ENCODE measurements at places on chromosomes 6 and 20.
A peak's percentile ranks its signal among the peaks of the same experiment; 100 is the strongest.

DNA sequence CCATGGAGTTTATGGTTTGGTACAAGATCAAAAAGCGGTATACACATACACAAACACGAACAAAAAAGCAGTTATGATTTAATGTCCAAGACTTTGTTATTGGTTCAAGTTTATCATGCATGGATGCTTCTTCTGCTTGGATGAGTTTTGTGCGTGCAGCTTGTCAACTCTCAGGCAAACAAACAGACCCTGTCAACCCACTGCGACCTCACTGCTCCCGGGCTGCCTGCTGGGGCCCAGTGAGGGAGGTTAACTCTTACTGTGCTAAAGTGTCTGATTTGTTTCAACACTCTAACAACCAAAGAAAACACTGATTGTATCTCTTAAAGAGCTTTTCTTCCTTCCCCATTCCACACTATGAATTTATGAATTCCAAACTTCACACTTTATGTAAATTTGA, 26.8 kb upstream of the DDR1 start:
- DNase-seq, result no peak

DNA sequence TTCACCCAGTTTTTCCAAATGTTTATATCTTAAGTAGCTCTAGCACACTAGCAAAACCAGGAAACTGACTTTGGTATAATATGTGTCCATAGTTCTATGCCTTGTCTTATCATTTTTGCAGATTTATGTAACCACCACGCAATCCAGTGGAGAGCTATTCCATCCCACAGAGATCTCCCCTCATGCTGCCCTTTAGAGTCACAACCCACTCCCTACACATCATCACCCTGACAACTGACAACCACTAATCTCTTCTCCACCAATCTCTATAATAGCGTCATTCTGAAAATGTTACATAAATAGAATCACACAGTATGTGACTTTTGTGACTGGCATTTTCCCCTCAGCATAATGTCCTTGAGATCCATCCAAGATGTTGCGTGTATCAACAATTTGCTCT, 29.1 kb downstream of the HLA-DRB5 start:
- no peak for DNase-seq

- DNase-seq, result no peak
Measured at GRCh38 chr6:77686931-77687330, 34.1 kb downstream of the MEI4 start.

GRCh38 chr6:53961679-53962370, 149.4 kb upstream of the MLIP start:
- DNase-seq, result no peak

- no peak for DNase-seq
Measured at GRCh38 chr20:44138867-44139266, 48.1 kb downstream of the JPH2 start.

DNA sequence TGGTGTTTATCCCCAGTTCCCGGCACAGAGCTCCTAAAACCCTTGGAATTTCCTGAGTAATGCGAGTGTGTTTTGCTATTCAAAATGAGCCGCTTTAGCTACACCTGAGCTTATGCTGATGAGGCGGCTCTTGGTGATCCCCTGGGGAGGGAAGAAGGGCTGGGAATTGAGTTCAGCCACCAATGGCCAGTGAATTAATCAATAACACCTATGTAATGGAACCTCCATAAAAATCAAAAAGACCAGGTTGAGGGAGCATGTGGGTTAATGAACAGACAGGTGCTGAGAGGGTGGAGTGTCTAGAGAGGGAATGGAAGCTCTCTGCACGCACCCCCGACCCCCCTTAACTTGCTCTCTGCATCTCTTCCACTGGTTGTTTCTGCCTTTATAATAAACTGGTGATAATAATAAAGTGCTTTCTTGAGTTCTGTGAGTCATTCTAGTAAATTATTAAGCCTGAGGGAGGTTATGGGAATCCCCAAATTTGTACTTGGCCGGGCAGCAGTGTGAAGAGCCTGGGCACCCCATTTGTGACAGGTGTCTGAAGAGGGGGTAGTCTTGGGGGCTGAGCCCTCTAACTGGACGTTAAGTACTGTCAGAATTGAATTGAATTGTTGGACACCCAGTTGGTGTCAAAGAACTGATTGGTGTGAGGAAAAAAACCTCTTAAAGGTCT, 24.6 kb upstream of the SERPINB1 start:
- no peak for DNase-seq

- no peak for DNase-seq
Measured at GRCh38 chr20:63311186-63311832, 18.3 kb downstream of the COL20A1 start.

DNA sequence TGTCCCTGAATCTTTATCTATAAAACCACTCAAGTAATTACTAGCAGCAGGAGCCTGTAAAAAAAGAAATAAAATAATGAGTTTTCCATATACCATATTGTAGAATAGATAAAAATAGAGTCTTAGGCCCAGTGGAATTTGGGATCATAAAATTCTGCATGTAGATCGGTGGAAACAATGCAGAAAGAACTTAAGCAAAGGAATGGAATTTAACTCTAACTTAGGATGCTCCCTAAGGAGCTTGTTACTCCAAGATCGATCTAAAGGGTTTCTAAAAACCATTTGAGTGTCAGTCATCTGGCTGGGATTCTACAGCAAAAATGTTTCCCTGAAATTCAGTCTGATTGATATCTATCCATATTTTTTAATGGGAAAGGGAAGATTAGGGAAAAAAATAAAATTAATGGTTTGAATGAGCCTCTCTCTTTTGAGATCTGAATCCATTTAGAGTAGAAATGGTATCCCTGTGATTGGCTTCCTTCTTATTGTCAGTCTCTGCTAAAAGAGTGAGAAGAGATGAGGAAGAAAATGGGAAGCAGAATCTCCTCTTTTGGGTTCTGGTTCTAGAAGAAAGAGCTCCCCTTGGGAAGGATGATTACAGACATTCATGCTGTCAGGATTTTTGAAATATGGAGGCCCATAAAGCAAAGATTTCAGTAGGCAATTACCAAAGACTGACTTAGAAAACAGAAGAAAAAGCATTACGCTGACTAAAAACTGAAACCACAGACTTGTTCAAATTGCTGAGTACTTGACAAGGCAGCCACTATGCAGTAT, 564.3 kb upstream of the MARCKS start:
- DNase-seq, result no peak

- DNase-seq, result no peak
Measured at GRCh38 chr6:170355661-170356060, 49.1 kb downstream of the FAM120B start.

DNA sequence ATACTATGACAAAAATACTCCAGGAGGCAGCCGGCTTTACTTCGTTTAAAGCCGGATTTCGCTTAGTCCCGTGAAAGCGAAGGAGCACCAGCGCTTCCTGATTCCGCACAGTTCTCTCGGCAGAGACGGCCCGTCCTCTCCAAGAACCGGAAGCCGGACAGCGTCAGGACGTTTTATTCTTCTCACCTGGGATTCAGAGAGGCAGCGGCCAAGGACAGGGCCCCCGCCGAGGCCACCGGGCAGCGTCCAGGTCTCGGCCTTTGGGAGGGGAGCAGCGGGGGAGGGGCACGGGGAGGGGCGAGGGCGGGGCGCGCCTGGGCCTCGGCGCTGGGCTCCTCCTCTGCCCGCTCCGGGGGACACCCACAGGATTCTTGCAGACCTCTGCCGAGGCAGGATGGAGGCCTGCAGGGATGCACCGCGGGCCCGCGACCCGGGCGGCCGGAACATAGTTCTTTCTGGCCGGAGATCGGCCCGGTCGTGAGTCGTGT, 2.8 kb upstream of the DIDO1 start:
- no peak for DNase-seq

DNA sequence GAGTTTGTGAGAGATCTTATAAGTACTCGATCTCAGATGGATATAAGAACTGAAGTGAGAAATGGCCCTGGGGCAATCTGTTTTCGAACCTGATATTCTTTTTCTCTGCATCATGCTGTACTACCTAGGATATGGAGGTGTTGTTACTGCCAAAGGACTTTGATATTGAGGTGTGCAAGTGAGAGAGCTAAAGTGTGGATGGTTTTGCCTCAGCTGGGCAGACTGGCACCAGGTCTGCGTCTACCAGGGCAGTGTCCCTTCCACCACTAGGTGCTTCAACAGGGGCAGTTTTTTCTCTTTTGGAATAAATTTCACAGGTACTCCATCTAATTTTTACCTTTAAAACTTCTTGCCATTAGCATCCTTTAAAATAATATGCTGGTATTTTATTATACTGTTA, 35.0 kb downstream of the ADGRG6 start:
- no peak for DNase-seq

GRCh38 chr6:106997392-106998158, 23.0 kb upstream of the CD24 start:
- DNase-seq, result peak; percentile 25

GRCh38 chr20:21124190-21124589, 1.7 kb upstream of the KIZ start:
- no peak for DNase-seq

DNA sequence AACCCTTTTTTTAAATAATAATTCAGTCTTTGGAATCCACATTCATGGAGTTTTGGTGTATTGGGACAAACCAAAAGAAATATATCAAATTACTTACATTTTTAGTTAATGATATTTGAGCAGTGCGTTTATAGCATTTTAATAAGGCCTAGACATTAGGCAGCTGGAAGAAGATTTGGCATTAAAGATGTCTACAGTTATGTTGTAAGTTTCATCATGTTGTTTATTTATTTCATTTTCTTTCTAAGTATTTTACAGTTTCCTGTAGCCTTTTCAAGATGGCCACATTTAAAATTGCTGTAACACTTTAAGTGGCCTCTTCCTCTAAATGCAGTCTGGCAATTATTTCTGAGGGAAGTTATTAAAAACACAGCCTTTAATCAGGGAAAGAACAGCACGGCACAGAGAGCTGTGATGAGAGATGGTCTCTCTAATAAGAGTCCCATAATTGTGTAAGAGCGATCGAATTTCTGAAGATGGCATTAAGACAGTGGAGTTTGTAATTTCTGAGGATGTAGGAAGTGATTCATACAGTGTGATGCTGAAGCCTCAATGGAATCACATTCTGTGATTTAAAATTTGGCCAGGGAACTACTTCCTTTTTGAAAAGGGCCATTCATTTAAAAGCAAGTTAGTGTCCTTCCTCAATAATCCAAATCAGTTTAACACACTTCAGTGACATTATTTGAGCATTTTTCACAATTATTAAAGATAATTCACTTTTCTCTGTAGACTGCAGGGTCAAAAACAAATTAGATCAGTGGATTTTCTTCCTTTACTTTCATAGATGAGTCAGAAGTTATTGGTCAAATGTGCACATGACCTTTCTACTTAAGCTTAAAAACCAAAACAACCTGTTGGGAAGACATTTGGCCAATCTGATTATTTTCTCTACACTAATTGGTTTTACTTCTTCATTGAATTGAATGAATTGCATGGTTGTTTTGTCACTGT, 52.4 kb upstream of the EDN3 start:
- no peak for DNase-seq

GRCh38 chr6:142648036-142648451, 296.9 kb downstream of the HIVEP2 start:
- no peak for DNase-seq

DNA sequence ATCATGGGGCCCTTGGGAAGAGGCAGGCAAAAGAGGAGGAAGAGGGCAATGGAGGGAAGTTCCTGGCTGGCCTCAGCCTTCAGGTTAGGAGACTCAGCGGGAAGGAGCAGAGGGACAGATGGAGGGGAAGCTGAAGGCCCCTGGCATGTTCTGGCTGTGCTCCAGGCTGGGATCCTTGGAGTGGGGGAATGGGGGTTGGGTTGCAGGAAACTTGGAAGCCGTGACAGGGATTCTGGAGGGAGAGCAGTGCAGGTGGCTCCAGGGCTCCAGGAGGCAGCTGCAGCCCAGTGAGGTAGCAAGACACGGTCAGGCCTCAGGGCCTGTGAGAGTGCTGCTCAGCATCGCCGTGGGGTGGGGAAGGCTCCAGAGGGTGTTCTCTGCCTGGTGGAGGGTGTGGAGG, 64.6 kb upstream of the SCP2D1 start:
- DNase-seq, result no peak

- DNase-seq, result no peak
Measured at GRCh38 chr20:47278907-47279348, 77.6 kb downstream of the ZMYND8 start.

DNA sequence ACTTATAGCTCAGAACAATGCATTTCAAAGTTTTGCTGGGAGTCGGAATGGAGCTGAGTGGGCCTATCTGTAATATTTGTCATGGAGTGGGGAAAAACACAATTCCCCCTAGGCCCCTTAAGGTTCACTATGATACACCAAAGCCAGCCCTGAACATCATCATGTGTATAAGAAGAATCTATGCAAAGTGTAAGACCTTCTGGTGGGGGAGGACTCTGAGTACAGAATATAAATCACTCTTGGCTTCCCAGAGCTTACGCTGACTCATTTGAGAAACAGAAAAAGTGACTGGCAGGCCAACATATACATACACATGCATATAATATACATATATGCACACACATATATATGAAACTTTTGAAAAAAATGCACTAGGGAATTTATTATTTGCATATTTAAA, 54.1 kb upstream of the UBR2 start:
- DNase-seq, result no peak

- DNase-seq, result peak; percentile 30
Measured at GRCh38 chr20:33862709-33863403, 51.7 kb downstream of the CHMP4B start.

GRCh38 chr6:52497652-52498408, 77.7 kb downstream of the EFHC1 start:
- DNase-seq, result no peak

- DNase-seq, result no peak
Measured at GRCh38 chr20:20447196-20447595, 79.3 kb downstream of the INSM1 start.

All from stimulated activated CD4-positive, alpha-beta T cell treated with anti-CD3 and anti-CD28 coated beads, Interleukin-15, amount 100 ng/mL, for 48 hours (primary cell).